ENCODE measurements at places on chromosomes 11 and 22.

GRCh38 chr11:95487938-95488337, 256.9 kb upstream of the SESN3 start:
- DNase-seq, result no peak

DNA sequence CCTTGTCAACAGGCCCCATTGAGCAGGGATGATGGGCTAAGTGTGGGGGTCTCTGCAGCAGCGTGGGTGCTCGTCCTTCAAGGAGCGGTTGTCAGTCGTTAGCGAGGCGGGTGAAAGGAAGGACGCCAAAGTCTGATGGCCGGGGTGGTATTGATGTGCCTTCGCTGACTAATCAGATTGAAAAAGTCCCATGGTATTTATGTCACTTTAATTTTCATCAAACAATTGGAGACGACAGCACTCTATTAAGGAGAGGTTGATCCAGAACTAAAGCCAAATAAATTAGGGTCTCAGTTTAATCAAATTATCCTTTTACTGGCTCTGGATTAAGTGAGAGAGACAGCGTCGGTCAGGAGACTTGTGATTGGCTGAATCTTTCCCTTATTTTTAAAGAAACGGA, 9.6 kb downstream of the HTATIP2 start:
- no peak for DNase-seq

GRCh38 chr11:45610627-45611026, 54.8 kb downstream of the CHST1 start:
- DNase-seq, result no peak

- DNase-seq, result no peak
These were observed 29.0 kb upstream of the PHLDA2 start for GRCh38 chr11:2958251-2958650.

GRCh38 chr22:29951791-29952413, 68.9 kb downstream of the MTMR3 start:
- DNase-seq, result no peak

DNA sequence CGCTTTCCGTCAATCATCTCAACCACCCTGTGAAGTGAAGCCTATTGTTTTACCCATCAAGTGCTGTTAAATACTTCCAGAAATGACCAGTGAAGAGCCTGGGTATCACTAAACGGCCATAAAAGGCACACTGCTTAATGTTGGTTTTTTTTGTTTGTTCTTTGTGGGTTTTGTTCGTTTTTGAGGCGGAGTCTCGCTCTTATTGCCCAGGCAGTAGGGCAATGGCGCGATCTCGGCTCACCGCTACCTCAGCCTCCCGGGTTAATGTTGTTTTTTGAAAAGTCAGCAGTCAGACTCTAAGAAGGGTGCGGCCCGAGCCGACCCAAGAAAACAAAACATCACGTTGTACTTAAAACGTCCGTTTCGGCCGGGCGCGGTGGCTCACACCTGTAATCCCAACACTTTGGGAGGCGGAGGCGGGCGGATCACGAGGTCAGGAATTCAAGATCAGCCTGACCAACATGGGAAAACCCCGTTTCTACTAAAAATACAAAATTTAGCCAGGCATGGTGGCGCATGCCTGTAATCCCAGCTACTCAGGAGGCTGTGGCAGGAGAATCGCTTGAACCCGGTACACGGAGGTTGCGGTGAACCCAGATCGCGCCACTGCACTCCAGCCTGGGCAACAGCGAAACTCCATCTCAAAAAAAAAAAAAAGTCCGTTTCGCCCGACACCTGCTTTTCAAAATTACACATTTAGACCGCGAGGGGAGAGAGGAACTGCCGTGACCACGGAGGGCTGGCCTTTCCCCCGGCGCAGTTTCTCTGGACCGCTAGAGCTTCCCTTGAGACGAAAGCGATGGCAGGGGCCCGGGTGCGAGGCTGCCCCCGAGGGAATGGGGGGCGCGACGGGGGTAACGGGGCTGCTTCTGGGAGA, 714 bp downstream of the CD59 start:
- DNase-seq, result no peak

DNA sequence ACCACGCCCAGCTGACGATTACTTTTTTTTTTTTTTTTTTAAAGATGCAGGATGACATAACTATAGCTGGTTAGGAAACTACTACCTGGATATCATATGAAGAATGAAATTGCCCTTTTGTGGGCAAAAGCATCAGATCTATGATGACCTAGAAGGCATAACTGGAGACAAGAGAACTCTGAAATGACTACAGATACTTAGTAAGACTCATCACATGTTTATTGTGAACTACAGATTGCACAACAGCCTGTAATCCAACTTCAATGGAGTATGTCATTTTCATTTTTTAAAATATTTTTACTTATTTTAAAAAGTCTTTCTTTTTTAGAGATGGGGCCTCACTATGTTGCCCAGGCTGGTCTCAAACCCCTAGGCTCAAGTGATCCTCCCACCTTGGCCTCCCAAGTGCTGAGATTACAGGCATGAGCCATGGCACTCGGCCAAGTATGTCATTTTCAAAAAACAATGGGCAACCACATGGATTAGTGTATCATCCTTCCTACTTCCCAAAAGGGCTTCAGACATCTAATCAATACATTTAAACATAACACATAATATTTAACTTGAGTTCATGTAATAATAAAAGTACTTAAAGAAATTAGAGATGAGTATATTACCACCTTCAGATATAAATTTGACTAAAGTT, 3.3 kb downstream of the MTMR2 start:
- DNase-seq, result no peak

GRCh38 chr11:65888163-65888814, at the start of gene FIBP:
Gene FIBP (minus strand): TSS chr11:65888471. CDS start chr11:65888418, 53 bp downstream.
- peak; percentile 95 for DNase-seq

- DNase-seq, result no peak
These were observed 219.9 kb downstream of the BRD1 start for GRCh38 chr22:49607821-49608220.

DNA sequence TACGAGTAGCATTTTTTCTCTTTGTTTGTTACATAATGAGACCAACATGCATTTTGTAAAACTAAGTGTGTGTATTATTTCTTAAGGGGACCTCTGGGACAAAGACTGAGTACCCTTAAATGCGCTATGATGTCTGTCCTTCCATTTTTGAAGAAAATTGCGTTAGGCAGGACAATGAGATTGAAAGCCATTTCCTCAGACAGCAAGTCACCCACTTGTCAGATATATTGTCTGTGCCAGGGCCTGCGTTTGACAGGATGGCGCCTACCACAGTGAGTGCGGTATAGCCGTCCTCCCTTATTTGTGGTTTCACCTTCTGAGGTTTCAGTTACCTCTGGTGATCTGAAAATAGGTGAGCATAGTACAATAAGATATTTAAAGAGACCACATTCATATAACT, 2.2 kb downstream of the AP2A2 start:
- DNase-seq, result no peak

GRCh38 chr11:121018746-121019145, 5.2 kb upstream of the TBCEL start:
- DNase-seq, result no peak

- no peak for DNase-seq
These were observed 1.1 kb downstream of the YWHAH start for GRCh38 chr22:31945443-31945855.

DNA sequence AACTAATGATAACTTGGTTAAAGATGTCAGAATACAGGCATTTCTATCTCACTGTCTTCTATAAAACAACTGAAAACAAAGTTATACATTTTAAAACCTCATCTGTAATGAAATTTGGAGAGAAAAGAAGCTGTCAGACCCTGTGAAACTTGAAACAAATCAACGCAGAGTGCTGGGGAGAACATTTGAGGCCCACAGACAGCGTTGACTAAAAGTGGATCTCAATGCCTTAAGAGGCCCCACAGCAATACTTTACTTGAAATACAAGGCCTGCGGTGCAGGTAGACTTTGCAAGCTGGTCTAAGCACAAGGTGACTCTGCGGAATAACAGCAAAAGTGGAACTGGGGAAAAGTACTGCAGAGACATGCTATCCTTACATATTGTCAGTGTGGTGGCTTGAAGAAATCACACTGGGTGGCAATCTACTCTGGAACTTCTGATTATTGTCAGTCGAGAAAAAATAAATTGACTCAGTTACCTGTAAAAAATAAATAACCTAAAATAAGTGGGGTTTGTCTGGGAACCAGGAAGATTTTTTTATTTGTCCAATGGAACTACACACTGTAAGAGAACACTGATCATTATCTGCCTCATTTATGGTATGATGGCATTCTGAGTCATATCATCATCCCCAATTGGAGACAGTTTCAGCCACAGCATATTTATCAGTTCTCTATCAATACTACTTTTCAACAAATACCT, 138.9 kb downstream of the LUZP2 start:
- DNase-seq, result no peak

DNA sequence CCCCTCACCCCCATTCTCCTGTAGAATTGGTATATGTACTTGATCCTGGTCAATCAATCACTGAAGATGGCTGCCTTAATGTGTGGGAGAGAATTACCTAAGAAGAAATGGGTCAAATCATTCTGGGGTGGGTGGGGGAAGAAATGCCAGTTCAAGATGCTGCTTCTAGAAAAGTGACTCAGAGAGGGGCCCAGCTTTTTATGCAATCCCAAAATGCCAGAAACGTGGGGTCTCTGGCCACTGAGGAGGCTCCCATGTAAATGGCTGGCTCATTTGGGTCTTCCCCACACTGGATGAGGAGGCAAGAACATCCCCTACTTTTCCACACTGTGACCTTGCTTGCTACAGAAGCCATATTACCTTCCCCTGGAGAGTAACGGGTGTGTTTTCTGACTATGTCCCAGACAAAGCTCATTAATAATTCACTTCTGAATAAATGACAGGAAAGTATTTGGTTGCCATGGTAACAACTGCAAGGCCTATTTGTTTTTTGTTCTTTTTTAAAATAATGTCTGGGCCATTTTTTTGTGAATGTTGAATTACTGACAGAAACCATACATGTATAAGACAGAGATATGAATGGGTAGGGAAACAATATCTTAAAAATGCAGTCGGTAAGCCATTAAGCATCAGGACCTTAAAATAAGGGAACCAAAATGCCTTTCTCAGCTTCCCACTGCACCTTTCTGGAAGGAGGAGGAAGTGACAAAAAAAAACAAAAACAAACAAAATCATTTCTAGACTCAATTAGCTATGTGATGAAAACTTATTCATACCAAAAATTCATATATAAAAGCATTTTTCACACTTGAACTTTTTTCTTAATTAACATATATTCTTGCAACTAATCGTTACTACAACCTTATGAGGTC, 32.0 kb downstream of the SLC1A2 start:
- DNase-seq, result no peak

DNA sequence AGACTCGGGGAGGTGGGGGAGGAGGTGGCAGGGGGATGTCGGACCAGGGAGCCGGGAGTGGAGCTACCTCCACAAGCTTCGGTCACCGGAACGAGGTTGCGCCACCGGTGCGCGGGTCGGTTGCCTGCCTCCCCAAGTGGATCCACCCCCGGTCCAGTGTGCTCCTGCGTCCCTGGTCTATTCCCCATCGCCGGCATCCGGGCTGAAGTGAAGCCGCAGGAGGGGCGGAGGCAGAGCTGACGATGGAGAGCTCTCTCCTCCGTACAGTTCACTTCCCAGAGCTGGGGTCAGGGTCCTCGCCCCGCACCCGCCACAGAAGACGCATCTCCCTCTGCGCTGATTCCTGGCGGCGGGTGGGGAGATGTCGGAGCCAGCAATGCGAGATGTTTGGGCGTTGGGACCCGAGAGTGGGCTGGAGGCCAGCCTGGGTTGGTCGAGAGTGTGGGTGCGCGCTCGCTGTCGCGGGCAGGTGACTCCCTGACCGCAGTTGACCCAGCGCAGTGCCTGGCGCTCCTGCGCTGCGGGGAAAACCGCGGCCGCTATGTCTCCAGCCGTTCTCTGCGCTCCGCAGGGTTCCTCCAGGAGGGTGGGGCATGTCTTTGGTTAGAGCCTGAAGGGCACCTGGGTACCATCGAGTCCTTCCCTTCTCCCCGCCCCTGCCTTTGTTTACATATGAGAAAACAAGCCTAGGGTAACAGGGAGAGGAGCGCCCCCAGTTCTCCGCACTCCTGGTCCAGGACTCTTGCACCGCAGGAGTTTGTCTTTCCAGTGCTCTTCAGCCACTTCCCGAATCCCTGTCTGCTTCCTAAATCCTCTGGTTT, 1.7 kb downstream of the C11orf96 start:
- DNase-seq, result peak; percentile 25

GRCh38 chr22:40182231-40182835, 4.6 kb downstream of the TNRC6B start:
- no peak for DNase-seq

DNA sequence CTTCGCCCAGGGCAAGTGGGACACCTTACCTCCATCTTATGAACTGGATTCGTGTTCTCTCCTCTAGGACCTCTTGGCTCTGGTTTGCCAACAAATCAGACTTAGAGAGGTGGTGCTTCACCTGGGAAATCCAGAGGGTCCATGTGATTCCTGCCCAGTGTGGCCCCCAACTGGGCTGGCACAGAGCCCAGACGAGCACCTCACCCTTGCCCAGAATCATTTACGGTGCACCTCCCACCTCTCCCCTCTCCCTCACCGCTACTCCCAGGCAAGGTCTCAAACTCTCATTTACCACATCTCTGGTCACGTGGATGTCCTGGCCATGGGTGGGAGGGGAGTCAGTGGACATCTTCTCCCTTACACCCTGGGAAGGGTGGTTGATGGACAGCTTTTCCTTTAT, 1.1 kb downstream of the SPATA19 start:
- DNase-seq, result no peak

DNA sequence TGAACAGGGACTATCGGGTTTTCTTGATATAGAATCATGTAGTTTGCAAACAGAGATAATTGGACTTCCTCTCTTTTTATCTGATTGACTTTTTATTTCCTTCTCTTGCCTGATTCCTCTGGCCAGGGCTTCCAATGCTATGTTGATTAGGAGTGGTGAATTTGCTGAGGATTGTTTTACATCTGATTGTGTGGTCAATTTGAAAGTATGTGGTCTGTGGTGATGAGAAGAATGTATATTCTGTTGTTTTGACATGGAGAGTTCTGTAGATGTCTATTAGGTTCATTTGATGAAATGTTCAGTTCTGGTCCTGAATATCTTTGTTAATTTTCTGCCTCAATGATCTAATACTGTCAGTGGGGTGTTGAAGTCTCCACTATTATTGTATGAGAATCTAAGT, 713.2 kb upstream of the CCDC179 start:
- no peak for DNase-seq

- DNase-seq, result peak; percentile 14
These were observed 76.2 kb downstream of the SLC1A2 start for GRCh38 chr11:35343033-35343598.

- DNase-seq, result no peak
These were observed at the start of gene OVOL1 for GRCh38 chr11:65786786-65787636. Gene OVOL1 (plus strand): TSS chr11:65787063. CDS start chr11:65787374, 311 bp downstream.

- DNase-seq, result no peak
These were observed 62.6 kb upstream of the PRSS23 start for GRCh38 chr11:86737737-86738136.

- no peak for DNase-seq
These were observed 328.3 kb upstream of the NARS2 start for GRCh38 chr11:78902771-78903507.

DNA sequence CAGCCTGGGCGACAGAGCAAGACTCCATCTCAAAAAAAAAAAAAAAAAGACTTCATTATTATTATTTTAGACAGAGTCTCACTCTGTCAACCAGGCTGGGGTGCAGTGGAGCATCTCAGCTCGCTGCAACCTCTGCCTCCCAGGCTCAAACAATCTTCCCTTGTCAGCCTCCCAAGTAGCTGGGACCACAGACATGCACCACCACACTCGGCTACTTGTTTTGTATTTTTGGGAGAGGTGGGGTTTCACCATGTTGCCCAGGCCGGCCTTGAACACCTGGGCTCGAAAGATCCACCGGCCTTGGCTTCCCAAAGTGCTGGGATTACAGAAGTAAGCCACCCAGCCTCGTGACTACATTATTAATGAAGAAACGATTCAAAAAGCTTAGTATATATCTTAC, 5.3 kb upstream of the TYMP start:
- no peak for DNase-seq
